ENCODE measurements at places on chromosomes 6 and 20.

GRCh38 chr6:122268394-122268793, 131.1 kb upstream of the HSF2 start:
- DNase-seq = no peak

DNA sequence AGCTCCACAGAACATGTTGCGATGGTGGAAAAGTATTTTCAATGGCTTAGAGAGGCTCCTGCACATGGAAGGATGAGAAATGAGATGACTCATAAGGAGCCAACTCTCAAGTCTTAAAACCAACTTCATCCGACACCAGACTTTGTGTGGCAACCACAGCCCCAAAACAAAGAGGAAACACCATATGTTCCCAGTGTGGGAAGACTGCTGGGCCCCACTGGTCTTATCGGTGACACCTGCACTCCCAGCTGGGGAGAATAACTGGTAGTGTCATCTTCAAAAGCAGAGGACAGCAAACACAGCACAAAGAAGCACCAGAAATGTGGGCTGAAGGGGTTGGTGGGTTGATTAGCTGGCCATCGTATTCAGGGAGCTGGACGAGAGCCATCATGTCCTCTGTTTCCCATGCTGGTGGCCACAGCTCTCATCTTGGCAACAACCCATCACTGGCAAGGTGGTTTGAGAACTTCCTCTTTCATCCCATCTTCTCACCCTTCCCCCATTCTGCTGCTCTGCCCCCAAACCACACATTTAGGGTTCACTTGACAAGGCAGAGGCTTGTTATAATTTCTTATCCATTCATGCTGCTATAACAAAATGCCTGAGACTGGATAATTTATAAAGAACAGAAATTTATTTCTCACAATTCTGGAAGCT, 46.0 kb upstream of the TASP1 start:
- DNase-seq = no peak

GRCh38 chr6:152314483-152314832, 322.7 kb downstream of the SYNE1 start:
- DNase-seq = no peak

- DNase-seq = no peak
Measured at GRCh38 chr20:10430000-10430466, 4.0 kb downstream of the MKKS start.

GRCh38 chr20:40612837-40613236, 76.2 kb downstream of the MAFB start:
- no peak for DNase-seq

- no peak for DNase-seq
Measured at GRCh38 chr6:7920425-7920824, 9.8 kb upstream of the TXNDC5 start.

DNA sequence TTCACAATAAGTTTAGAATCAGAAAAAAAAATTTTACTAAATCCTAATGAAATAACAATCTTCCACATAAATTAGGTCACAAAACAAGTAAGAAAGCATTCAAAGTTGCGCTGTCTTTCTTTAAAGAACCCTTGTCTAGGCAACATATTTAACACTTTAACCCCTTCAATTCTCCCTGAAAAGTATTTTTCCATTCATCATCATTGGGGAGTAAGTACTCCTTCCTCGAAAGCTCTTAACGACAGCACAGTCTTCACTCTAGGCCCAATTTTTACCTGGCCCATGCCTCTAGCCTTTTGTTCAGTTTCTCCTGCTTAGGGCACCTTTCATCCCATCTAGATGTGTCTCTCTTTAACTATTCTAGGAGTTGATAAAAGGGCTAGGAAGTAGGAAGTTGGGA, 2.6 kb downstream of the TSPYL1 start:
- DNase-seq = no peak

- DNase-seq = no peak
Measured at GRCh38 chr6:70157086-70157485, 145.8 kb downstream of the COL9A1 start.

- no peak for DNase-seq
Measured at GRCh38 chr20:51379601-51380341, 162.7 kb downstream of the NFATC2 start.

- DNase-seq = no peak
Measured at GRCh38 chr20:34023937-34024722, 30.4 kb downstream of the RALY start.

DNA sequence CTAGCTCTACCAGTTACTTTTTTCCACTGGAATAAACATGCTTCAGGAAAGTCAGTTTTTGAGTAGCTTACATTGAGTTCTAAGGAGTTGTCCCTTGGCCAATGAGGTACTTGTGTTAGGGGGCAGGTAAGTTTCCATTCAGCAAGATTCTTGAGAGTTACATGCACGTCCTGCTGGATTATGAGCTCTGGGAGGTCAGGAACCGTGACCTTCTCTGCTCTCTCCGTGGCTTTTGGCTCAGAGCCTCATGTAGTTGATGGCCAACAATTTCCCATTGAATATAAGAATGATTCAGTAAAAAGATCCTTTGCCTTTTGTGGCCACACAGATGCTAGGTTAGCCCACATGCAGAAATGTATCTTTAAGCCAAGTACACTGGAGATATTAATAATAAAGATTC, 181.8 kb upstream of the RALGAPA2 start:
- DNase-seq = no peak

GRCh38 chr20:53935344-53936084, 134.9 kb downstream of the BCAS1 start:
- DNase-seq = no peak
